Ascending aorta (tissue), 2 donors: ENCODE measurements at places on chromosomes 5 and 9.

DNA sequence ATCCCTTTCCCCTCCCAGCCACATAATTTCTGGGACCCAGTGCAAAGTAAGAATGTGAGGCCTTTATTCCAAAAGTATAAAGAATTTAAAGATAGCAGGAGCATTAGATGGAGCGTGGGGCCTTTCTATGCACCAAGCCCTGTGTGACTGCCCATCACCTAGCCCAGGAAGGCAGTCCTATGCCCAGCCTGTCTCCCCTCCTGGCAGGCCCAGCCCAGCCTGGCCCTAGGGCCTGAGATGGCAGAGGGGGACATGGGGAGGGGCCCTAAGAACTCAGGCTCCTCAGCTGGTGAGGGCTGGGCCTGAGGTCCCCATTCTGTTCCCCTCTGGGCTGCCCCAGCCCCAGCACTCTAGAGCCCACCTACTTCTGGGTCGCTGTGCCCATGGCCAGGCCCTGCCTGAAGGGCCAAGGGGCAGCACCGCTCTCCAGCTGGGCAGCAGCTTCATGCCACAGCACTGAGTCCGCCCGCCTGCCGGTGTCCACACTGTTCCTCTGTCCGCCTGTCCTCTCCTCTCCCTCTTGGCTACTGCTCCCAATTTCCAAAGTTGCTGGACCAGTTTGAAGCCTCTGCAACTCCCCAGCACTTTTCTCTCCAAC lies 995 bp upstream of the SLC23A1 start:
- DNase-seq = no peak

DNA sequence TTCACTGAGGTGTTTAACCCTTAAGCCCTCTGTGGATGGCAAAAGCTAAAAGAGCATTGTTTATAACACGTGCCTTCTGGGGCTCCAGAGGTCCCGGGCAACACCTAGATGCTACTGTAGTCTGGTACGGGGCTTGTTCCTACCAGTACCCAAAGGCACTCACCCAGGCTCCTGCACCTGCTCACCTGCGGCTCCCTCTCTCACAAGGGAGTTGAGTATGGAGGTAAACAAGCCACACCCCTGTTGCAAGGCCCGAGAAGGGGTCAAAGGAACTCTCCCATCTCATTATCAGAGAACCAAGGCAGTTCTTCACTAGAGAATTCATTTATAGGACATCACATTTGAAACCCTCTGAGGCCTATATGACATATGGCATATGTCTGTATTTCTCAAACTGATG lies 53.4 kb upstream of the IL6ST start:
- DNase-seq = no peak

DNA sequence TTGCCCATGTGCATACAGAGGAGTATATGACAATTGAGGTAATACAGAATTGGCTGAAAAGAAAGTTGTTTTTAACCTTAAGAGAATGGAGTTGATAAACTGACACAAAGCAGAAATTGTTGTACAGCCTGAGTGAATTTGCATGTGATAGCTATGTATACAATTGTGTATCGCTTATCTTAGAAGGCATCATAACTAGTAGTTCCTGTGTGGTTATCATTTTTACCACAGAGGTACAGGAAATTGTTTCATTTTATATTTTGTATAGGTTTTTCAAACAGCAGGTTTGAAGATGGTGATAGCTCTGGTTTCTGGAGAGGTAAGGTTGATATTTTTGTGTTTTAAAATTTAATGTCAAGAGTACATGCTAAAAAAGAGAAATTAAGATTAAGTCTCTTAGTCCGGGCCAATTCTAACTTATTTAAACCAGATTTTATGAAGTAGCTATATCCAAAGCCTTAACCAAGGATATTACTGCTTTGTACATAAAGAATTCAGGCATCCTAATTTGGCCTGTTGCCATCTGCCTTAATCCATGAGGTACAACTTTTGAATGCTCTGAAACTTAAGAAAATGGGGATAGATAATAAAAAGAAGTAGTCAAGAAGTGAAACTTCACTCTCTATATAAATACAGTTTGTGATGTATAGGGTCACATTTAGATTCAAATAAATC lies 26.0 kb downstream of the DDX4 start:
- no peak for DNase-seq

- no peak for DNase-seq
Measured at GRCh38 chr5:96745844-96746531, 61.8 kb downstream of the ERAP1 start.

DNA sequence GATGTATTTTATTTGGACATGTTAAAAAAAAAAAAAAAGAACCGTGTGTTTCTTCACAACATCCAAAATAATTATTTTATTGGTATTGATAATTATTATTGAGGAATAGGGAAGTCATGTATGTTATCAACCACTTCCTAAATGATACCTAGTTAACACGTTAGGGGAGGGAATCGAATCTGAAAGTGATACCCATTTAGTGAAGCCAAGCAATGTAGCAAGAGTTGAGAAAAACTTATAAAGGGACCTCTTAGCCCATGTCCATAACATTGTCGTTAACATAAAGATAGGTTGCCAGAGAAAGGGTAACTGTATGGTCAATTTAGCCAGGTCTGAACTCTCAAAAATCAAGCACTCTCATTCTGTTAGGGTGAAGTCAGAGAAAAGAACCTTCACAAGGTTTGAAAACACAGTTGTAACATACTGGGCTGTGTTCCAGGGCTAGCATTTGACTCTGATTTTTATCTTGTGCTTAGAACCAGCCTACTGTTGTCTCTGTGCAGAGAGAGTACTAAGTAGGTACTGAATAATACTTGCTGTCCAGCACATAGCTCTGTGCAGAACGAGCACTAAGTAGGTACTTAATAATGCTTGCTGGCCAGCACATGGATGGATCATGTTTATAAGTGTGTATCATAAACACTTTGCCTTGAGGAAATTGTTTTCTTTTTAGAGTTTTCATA lies 60.4 kb downstream of the GHR start:
- no peak for DNase-seq

DNA sequence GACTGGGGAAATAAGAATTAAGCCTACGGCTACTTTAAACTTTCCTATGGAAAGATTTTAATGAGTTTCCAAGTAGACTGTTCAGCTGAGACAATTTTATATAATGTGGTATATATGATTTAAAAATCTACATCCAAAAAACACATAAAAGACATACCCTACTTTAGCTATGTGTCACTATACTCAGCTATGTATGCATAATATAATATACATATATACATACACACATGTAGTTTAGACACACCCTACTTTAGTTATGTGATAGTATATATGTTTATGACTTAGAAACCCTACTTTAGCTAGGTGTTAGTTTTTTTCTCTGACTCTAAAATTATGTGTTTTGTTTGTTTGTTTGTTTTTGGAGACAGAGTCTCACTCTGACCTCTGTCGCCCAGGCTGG lies 100.5 kb upstream of the DAB2 start:
- DNase-seq = no peak

GRCh38 chr9:7132605-7133004 lies 374.8 kb downstream of the KDM4C start:
- no peak for DNase-seq

DNA sequence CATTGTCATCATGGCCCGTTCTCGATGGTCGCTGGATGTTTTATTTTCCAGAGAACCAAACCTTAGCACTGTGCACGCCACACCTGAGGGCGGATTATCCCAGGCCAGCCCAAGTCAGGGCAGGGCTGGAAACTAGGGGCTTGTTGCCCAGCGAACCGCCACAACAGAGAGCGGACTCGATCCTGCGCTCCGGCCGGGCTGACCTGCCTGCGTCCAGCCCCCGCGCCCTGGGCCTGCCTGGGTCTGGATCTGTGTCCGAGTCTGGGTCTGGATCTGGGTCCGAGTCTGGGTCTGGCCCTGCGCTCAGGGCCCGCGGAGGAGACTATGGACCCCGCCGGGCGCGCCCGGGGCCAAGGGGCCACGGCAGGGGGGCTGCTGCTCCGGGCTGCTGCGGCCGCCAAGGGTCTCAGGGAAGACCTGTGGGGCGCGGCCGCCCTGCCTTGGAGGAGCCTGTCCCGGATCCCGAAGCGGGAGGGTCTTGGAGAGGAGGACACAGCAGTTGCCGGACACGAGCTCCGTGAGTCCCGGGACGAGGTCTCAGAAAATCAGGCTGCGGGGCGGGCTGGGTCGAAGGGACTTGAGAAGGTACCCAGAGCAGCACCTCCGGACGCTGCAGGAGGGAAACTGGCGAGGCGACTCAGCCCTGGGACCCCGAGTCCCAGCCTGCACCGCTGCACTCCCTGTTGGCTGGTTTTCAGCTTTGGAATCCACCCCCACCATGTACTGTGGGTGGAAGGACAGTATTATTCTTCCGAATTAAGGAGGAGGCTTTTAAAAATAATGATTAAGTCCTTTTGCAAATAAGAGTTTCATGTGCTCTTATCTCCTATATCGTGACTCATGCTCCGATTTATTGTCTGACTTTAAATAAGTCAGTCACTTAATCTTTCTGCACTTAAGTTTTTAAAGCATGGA lies at the start of gene ANKDD1B:
ANKDD1B (plus strand) TSS at position 143 of the 915 bp plus-strand sequence; CDS start at position 325, 182 bp downstream.
- peak; percentile 64 for DNase-seq

- DNase-seq = peak; percentile 77
Measured at GRCh38 chr9:20356403-20357036, 265.8 kb downstream of the MLLT3 start.

DNA sequence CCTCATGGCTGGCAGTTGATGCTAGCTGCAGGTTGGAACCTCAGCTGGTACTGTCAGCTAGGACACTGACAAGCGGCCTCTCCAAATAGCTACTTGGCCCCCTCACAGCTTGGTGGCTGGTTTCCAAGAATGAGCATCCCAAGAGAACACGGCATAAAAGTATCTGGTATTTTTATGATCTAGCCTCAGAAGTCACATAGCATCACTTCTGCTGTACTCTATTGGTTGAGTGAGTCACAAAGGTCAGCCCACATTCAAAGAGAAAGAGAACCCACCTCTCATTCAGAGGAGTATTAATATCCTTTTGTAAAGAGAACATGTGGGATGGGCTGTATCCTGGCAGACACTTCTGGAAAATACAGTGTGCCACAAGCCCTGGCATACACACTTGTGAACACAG lies 6.0 kb upstream of the SIL1 start:
- no peak for DNase-seq

- DNase-seq = no peak
Measured at GRCh38 chr9:127974001-127974768, 6.6 kb downstream of the EEIG1 start.

GRCh38 chr9:80552931-80553330 lies 981.2 kb downstream of the TLE4 start:
- peak; percentile 73 for DNase-seq

DNA sequence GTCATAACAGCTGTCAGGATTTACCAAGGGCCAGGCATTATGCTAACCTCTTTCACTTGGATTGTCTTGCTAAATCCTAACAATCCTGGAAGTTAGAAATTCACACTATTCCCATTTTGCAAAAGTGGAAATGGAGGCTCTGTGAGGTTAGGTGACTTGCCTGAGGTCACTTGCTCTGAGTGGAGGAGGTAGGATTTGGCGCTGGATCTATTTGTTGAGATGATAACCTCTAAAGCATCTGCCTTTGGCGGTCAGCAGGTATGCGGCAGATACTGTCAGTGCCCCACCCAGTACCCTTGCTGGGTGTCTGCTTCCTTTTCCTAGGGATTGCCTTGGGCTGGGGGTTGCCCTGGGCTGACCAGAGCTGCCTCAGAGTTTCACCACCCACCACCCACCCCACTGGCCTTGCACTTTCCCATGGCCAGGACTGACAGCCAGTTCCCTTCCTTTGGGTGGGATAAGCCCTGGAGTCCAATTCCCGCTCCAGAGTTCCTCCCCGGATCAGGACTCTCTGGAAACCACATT lies 164.8 kb upstream of the MSX2 start:
- DNase-seq = no peak

DNA sequence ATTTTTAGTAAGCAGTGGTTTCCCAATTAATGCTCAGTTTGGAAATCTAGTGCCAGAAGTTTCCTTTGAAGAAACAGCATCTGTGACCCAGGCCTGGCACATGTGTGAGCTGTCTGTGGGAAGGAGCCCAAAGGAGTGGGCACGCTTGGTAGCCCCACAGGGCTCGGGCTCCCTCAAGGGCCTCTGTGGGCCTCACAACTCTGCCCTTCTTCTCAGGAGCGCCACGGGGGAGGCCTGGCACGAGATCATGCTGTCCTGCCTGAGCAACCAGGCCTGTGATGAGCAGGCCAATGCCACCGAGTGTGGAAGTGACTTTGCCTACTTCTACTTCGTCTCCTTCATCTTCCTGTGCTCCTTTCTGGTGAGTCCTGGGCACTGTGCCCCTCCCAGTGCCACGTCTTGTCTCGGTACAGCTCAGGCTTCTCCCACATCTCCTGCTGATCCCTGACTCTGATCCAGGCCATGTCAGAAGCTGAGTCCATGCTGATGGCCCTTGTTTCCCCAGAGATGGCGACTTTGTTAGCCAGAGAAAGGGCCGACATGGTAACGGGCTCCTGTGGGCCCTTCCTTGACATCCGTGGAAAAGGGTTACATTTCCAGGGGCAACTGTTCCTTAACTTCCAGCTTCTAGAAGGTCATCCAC lies 200.4 kb downstream of the CACNA1B start:
- no peak for DNase-seq

DNA sequence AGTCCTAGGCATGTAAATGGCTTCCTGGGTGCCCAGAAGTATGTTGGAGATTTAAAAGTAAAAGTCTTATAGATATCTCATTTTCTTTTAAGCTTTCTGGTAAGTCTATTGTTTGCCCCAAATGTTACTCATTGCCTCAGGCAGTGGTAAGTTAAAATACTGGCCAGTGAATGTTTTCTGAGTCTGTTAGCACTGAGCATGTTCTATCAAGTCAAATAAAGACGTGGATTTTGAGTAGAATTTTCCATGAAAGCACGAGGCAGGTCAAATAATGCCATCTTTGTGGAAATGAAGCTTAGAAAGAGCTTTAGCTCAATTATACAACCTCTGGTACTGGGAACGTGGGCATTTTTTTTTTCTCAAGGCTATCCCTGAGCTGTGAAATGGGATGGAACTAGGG lies 651.3 kb upstream of the ACO1 start:
- no peak for DNase-seq

DNA sequence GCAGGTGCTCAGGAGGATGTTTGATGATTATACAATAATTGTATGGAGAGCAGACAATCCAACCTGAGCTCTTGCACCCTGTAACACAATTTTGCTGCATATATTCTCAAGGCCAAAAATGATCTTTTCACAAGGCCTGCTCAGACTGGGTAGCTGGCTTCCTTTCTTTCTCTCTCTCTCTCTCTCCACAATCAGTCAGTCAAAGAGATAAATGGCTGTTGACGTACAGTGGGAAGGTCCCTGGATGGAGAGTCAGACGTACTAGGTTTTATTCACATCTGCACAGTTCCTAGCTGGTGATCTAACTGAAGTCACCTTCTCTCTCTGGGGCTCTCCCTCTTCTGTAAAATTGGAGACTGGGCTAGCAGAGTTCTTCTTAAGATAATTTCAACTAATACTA lies 19.8 kb downstream of the SLC36A2 start:
- DNase-seq = no peak
